Memory B cell (primary cell): ENCODE measurements at places on chromosomes 11 and 22.
A peak's percentile ranks its signal among the peaks of the same experiment; 100 is the strongest.

- DNase-seq: no peak
These were observed 486.9 kb downstream of the MIAT start for GRCh38 chr22:27144321-27144720.

- no peak for DNase-seq
These were observed 2.6 kb downstream of the ANKRD13D start for GRCh38 chr11:67291481-67292381.

- no peak for DNase-seq
These were observed 13.3 kb upstream of the PAX6 start for GRCh38 chr11:31824332-31824878.

- DNase-seq: peak; percentile 32
These were observed 56.3 kb upstream of the ADSL start for GRCh38 chr22:40289991-40290459.

- peak; percentile 91 for DNase-seq
These were observed at the start of gene SNX19 for GRCh38 chr11:130916238-130916855. TSS of gene SNX19 (minus strand) at chr11:130916479. CDS start at chr11:130915939, 540 bp downstream.

DNA sequence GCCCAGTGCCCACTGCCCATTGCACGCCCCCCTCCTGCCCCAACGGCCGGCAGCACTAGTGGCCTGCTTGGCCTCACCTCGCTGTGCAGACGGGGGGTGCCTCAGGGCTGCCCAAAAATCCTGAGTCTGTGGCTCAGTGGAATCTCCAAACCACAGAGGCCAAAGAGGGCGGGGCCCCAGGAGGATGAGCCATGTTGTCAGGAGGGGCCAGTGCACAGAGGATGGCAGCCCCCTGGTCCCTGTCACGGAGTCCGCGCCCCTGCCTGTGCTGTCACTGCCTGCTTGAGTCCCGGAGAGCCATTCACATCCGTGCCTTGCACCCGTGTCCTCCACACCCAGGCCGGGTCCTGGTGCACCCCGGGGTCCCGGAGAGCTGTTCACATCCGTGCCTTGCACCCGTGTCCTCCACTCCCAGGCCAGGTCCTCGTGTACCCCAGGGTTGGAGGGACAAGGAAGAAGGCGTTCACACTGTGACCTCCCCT, 36.4 kb upstream of the MUC5AC start:
- DNase-seq: no peak

GRCh38 chr11:62851807-62852522, 12.6 kb upstream of the WDR74 start:
- DNase-seq: no peak

GRCh38 chr22:34993548-34993947, 72.4 kb upstream of the ISX start:
- no peak for DNase-seq

- no peak for DNase-seq
These were observed 960.7 kb upstream of the RAG2 start for GRCh38 chr11:37558619-37559210.

GRCh38 chr11:116257092-116257491, 515.7 kb downstream of the BUD13 start:
- no peak for DNase-seq

DNA sequence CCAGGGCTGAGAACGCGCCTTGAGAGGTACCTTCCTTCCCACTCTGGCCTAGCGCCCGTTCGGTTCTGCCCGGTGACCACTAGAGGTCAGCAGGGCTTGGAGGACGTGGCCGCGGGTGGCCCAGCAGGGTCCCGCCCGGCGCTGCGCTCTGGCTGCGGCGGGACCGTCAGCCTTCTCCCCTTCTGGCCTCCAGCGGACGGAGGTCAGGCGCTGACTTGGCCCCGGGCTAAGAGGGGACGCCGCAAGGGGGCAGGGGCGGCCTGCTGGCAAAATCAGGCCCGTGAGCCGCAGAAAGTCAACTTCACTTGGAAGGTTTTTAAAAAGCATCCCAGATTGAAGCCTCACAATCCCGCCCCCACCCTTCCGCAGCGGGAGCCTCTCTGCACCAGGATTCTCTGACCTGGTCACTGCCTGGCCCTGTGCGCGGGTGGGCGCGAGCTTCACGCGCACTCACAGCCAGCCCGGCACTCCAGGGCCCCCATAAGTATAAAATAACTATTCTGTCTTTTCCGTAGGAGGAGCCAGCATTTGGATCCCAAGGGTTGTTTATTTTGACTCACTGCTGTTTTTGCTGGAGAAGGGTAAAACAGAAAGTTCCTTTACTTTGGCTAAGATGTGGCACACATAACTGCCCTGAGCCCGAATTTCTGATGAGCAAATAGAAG, 23.2 kb upstream of the ZBTB16 start:
- DNase-seq: peak; percentile 29

DNA sequence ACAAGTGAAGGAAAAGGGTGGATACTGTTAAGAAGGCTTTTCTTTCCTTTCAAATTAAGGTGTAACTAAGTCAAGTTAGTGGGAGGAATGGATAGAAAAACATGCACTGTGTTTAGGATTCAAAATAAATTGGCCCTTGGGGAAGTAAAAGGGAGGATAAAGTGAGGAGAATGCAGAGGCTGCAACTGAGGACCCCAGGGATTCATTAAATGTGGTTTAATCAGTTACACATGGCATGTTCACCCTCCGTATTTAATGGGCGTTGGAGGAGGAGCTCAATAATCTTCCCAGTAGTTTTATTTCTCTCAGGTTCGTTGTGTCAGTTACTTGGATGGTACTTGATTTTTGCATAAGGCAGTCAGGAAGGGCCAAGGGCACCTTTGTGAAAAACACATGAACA, 966.3 kb downstream of the JRKL start:
- no peak for DNase-seq

DNA sequence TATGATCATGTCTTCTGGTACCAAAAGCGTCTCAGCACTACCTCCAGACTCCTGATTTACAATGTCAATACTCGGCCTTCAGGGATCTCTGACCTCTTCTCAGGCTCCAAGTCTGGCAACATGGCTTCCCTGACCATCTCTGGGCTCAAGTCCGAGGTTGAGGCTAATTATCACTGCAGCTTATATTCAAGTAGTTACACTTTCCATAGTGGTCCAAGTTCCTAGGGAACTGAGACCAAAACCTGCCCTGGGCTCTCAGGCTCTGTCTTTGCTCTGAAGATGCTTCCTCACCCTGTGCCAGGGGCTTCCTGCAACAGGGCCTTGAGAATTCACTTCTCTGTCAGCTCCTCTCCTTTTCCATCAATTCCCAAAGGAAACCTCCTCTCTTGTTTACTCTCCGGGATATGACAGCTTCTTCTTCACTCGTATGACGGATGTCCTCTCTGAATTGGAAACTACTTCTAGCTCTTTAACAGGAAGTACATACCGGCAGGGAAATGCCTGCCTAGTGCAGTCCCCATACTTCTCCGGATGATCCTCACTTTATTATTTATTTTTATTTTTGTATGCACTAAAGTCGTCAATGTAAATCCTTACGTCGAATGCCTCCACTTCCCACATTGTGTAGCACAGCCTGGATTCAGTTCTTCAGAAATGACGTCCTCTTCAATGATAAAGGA, 29.6 kb upstream of the PRAME start:
- no peak for DNase-seq

- no peak for DNase-seq
These were observed 6.0 kb upstream of the KCNJ4 start for GRCh38 chr22:38461057-38461413.

- no peak for DNase-seq
These were observed 8.9 kb upstream of the FADS3 start for GRCh38 chr11:61900251-61900650.

DNA sequence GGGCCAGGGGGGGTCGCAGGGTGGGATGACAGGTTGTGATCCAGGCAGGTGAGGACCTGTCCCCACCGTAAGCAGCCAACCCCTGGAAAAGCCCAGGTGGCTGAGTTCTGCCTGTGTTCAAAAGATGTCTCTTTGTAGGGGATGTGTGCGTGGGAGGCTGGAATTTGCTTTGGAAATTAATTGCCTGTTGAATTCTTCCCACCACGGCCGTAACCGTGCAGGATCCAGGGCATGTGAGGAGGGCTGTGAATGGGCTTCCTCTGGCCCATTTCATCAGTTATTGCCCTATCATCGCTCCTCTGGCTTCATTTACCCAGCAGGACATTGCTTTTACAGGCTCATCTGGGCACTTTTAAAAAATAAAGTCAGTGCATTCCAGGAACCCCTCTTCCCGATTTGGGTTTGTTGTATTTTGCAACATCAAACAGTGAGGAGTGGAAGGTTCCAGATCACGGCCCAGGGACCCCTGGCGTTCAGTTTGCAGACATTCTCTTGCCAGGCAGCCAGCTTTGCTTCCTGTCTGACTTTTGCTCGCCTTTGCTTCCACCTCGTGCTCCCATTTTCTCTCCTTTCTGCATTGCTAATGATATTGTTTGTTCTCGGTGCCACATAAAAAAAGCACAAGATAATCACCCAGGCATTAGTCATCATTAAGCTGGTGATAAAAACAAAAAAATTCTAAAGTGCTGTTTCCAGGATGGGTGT, 1306.6 kb downstream of the BRD1 start:
- no peak for DNase-seq

DNA sequence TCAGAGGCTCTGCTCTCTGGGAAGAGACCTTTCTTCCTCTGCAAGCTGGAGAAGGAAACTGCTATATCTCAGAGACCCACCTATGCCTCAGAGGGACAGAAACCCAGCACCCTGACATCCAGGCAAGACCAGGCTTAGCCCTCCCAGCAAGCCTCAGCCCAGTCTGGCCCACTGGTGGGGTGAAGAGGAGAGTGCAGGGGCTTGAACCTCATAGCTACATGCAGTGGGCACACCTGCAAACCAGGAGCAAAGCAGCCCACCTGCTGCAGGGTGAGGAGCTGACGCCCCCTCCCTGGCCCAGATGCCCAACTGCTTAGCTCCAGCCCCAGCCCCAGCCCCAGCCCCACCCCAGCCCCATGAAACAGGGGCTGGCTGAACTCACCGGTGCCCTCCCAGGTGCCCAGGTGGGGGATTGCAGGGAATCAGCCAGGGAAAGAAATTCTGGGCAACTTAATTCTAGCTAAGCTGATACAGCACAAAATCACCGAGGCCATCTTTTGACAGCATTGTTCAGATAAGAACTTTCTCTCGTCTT, 246.8 kb downstream of the BUD13 start:
- DNase-seq: no peak

DNA sequence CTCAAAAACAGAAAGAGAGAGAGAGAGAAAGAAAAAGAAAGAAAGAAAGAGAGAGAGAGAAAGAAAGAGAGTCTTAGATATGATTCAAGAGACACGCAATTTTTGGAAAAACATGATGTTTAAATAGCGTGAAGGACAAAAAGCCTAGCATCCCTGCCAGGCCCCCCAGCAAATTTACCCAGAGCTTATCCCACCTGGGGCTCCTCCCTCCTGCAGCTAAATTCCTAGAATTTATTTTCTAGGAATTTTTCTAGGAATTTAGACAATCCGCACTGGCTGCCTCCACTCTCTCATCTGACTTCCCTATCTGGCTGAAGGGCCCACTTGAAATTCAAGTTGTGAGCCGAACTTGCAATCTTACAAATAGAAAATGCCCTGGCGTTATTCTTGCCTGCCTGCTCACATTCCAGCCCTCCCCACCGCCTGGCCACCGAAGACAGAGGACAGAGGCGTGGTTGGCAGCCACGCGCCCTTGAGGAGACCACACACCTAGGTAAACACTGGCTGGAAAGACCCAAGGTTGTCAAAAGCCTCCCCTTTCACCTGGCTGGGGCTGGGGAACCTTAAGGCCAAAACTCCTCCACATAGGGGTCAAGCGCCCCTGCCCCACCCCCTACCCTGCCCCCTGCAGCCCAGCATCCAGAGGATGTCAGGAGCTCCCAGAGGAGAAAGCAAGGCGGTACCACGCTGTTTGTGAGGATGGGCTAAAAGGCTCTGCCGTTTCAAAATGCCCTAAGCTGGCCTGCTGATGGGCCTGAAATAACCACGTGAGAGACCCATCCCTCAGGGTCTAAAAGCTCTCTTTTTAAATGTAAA, 42.2 kb downstream of the AHNAK start:
- DNase-seq: no peak

- no peak for DNase-seq
These were observed 48.9 kb downstream of the FAR1 start for GRCh38 chr11:13717331-13717730.

DNA sequence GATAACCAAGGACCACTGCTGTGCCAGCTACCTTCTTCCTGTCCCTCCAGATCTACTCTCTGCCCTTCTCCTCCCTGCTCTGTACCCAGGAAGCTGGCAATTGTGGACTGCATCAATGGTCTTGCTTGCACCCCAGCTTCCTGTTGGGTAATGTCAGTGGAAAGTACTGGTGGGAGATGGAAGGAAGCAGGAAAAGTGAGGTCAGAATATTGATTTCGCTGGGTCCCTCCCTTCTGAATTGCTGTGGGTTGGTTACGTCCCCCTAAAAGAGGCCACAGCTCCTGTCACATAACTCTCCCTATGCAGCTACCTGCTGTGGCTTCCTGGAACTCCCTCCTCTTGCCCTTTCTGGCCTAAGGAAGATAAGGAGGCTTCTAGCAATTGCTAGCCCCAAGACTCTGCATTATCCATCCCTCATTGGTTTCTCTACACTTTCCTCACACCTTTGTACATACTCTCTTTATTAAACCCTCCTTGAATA, 81.2 kb downstream of the RASSF10 start:
- DNase-seq: no peak

DNA sequence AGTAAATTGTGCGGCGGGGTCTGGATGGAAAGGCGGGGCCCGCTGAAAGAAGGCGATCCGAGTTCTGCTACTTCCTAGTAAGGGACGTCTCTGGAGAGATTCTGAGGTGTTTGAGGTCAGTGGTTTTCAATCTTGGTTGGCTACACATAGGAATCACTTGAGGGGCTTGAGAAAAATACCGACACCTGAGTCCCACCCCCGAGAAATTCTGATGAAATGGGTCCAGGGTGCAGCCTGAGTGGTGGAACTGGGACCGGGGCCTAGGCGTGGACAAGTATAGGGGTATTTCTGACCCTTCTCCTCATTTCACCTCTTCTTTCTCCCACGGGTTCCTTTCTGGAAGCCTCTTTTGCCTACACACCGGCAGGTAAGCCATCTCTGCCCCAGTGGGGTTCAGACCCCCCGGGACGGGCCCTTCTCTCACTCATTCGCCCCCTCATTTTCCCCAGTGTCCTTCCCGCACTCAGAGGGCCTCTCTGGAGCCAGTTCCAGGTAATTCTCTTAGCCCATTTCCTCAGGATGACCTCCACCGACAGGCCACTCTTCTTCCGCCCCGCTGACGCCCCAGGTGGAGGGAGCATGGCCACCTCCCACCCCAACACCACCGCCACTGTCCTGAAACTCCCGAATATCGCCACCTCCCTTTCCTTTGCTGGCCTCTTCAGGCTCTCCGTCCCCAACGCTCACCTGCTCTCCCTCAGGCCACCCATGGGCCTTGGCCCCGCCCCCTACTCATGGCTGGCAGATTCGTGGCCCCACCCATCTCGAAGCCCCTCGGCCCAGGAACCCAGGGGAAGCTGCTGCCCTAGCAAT, 11.8 kb downstream of the ROBO3 start:
- DNase-seq: no peak

GRCh38 chr11:86476109-86476861, 101.6 kb downstream of the CCDC81 start:
- no peak for DNase-seq
